B cell (primary cell): ENCODE measurements at places on chromosomes 7 and 10.

- DNase-seq: no peak
Observed at GRCh38 chr7:46739518-46740234, 818.6 kb upstream of the IGFBP3 start.

- DNase-seq: peak; percentile 35
Observed at GRCh38 chr7:70763961-70764691, 367.8 kb upstream of the GALNT17 start.

DNA sequence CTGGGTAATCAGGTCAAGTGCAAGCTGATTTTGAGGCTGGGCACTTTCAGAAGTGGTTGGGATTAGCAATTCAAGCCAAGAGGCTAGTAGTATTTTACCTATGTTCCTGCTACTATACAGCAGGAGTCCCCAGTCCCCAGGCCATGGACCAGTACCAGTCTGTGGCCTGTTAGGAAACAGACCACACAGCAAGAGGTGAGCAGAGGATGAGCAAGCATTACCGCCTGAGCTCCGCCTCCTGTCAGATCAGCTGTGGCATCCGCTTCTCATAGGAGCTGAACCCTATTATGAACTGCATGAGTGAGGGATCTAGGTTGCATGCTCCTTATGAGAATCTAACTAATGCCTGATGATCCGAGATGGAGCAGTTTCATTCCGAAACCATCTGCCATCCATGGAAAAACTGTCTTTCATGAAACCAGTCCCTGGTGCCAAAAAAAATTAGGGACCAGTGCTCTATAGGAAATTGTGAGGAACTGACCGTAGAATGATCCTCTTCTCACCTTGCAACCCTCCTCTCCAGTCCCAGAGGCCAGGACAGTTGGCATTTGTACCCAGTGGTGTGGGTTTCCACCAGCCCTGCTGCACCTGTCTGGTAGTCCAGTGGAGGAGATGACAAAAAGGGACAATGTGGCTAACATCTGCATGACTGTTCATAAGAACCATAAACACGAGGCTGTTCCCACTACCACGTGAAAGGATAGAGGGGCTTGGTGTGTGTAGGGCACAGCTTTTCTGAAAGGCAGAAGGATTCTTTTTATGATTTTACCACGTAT is 172.5 kb downstream of the KIAA1217 start:
- DNase-seq: no peak

GRCh38 chr7:115122388-115122787 is 200.5 kb downstream of the MDFIC start:
- no peak for DNase-seq

GRCh38 chr7:90503367-90503766 is 33.9 kb downstream of the PTTG1IP2 start:
- no peak for DNase-seq

DNA sequence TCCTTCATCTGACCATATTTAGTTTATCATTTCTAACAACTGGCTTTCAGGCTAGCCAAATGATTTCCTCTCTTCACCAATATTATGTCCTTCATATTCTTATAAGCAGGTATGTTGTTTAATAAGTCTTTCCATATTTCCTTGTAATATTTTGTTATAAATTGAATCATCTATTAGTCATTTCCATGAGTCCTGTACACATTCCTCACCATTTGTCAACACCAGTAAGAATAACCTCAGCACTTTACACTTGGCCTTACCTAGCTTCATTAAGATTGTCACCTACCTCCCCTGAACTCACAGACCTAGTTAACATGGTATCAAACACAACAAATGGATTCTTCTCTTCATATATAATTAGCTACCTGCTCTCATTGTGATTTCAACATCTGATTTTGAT is 282.3 kb downstream of the SEMA3D start:
- no peak for DNase-seq

- no peak for DNase-seq
Observed at GRCh38 chr7:66877577-66878300, 43.3 kb upstream of the TMEM248 start.

- DNase-seq: no peak
Observed at GRCh38 chr7:106520962-106521514, 139.9 kb downstream of the CCDC71L start.
